Karpas-422 (cell line): ENCODE measurements at places on chromosomes 4 and X. TPM values are rescaled to one million over a fixed set of nuclear protein-coding genes. Genes with fewer than 3 reads are reported as not detected.

TMEM184C gene
- total RNA-seq: 34.1 and 47.0 TPM in 2 replicates

GBA3 gene
- not detected in 2 replicates for total RNA-seq

ZNF182 gene
- 4.8 and 6.4 TPM in 2 replicates for total RNA-seq

HEPH gene
- total RNA-seq: not detected in 2 replicates

TEX11 gene
- not detected in 2 replicates for total RNA-seq

FAM53A gene
- total RNA-seq: 1.5 and 3.6 TPM in 2 replicates

CXorf51A gene
- total RNA-seq: not detected in 2 replicates

GRCh38 chr4:26861434-26862186, 969 bp downstream of the STIM2 start:
- DNase-seq: peak; percentile 99

- DNase-seq: no peak
Measured at GRCh38 chrX:123424546-123424945, 240.5 kb downstream of the GRIA3 start.

- no peak for DNase-seq
Measured at GRCh38 chr4:186621959-186622553, 66.7 kb upstream of the MTNR1A start.

GRCh38 chr4:7771056-7771455, 168.6 kb downstream of the AFAP1 start:
- no peak for DNase-seq

DNA sequence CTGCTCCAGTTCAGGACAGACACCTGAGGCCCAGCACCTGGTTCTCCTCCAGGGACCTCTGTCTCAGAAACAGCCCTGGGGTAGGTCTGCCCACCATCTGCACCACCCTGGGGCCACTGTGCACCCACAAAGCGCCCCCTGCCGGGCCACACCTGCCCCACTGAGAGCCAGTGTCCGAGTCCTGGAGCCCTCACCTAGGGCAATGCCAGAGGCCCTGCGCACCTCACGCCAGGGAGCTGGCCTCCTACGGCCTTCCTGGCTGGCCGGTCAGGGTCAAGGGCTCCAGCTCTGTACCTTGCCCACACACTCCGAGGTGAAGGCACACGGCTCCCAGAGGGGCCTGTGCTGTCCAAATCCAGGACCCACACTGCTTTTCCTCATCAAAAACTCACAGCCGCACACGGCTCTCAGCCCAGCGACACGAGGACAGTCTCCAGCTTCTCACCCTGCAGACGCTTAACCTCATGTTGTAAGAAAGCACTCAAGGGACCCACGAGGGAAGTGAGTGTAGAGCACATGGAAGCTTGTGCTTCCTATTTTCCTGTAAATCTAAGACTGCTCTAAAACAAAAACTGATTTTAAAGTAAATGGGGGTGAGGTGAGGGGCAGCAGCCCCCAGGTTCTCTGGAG, 5.4 kb downstream of the CTBP1 start:
- peak; percentile 65 for DNase-seq

GRCh38 chr4:185885604-185886003, 73.6 kb upstream of the SORBS2 start:
- DNase-seq: no peak

DNA sequence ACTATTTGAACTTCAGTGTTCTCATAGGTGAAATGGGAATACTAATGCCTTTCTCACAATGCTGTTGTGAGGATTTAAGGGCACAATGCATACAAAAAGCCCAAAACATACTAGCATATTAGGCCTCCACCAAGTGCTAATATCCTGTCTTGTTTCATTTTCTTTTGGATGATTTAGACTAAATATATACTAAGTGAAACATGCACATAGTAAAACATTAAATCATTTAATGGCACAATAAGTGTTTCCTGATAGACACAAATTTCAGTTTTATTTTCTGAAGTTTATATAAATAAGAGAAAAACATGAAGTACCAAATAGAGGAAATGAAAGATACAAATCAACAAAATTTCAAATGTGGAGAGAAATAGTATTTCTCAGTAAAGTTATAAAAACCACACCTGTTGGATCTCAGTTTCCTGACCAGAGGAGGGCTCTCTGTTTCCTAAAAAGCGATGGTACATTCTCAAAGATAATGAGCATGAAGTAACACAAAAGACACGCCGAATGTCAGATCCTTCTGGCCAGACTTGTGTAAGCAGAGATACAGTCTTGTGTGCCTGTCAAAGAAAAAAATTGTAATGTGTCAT, 25.1 kb downstream of the DDX60 start:
- DNase-seq: no peak

DNA sequence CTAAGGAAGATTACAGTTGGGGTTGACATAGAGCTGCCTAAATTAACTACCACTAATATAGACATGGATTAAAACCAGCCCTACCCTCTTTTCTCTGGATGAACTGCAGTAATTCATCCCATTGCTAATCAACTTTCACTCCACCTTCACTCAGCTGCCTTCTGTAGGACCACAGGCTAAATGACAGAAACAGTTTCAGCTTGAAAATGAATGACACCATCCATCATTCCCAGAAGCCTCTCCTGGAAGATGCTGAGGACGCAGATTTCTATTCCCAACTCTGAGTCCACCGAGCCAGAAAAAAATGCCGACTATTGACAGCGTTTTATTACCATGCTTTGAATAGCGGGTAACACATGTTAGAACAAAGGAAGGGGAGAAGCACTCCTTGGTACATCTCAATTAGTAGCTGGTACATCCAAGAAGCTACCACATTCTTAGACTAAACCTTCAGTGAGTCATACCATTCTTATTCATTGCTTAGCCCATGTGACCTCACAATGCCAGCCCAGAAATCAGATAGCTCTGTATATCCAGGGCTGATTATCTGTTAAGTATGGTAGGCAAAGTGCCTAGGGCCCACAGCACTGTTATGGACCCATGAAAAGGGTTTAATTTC, 25.3 kb downstream of the DCX start:
- DNase-seq: no peak

- DNase-seq: no peak
Measured at GRCh38 chrX:63747331-63747730, 37.7 kb downstream of the ARHGEF9 start.

- DNase-seq: no peak
Measured at GRCh38 chrX:30309139-30309571, at the start of gene NR0B1. Gene NR0B1 (minus strand): TSS chrX:30309390. CDS start chrX:30309363, 27 bp downstream.

DNA sequence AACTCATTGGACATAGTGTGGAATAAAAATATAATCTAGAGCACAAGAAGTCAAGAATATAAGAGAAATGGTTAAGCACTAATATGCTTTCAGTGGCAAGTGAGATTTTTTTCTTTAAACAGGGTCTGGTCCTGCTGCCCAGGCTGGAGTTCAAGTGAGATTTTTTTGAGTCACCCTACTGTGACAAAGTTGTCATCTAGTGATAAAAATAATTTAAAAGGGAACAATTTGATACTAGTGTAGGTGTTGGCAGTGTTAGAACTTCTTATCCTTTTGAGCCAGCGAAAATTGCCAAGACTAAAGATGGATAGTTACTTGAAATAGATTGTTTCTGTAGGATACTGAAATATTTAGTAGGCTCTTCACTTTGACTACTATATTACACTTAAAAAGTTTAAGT, 67.9 kb upstream of the TECRL start:
- no peak for DNase-seq

GRCh38 chrX:48530736-48531135, 8.8 kb upstream of the TBC1D25 start:
- no peak for DNase-seq

GRCh38 chr4:74884266-74884665, 48.6 kb upstream of the PARM1 start:
- no peak for DNase-seq

DNA sequence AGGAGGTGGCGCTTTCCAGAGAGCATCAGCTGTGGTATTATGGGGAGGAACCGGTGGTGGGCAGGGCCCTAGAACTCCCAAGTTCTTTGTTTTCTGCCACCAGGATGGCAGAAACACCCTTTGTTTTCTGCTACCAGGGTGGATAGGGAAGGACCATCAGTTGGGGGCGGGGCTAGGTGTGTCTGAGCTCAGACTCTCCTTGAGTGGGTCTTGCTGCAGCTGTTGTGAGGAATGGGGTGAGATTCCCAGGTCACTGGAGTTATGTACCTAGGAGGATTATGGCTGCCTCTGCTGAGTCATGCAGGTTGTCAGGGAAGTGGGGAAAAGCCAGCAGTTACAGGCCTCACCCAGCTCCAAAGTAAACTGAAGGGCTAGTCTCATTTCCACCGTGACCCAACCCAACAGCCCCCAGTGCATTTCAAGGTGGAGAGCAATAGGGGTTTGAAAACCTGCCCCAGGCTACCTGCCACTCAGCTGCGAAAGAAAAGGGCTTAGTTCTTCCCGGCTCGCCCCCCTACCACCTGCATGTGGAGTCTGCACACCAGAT, 167.8 kb upstream of the FAM241A start:
- no peak for DNase-seq

DNA sequence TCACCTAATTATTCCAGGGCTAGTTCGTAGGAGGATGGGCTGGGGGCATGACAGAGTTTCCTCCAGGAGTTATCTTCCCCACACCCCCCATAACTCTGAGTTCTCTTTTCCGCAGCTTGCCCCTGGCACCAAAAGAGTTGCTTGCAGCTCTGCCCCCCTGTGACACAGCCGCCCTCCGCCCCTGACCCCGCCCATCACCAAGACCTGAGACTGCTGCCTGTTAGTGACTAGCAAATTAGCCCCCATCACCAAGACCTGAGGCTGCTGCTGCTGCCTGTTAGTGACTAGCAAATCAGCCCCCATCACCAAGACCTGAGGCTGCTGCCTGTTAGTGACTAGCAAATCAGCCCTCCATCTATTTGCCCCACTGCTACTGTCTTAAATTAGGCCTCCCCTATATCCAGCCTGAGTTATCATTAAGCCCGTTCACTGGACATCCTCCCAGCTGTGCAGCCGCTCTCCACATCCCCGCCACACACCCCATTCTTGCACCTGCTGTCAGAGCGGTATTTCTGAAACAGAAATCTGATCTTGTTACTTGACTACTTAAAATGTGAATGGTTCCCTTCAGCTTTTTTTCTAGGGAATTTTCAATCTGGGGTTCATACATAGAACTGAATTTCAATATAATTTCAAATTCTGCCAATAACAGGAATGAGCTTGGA, 1.5 kb upstream of the PAPSS1 start:
- peak; percentile 77 for DNase-seq

- DNase-seq: no peak
Measured at GRCh38 chr4:186739802-186740434, 16.3 kb upstream of the FAT1 start.

- no peak for DNase-seq
Measured at GRCh38 chr4:39319676-39320075, 46.5 kb downstream of the RFC1 start.

GRCh38 chrX:110006821-110007375, 4.0 kb downstream of the TMEM164 start:
- no peak for DNase-seq

DNA sequence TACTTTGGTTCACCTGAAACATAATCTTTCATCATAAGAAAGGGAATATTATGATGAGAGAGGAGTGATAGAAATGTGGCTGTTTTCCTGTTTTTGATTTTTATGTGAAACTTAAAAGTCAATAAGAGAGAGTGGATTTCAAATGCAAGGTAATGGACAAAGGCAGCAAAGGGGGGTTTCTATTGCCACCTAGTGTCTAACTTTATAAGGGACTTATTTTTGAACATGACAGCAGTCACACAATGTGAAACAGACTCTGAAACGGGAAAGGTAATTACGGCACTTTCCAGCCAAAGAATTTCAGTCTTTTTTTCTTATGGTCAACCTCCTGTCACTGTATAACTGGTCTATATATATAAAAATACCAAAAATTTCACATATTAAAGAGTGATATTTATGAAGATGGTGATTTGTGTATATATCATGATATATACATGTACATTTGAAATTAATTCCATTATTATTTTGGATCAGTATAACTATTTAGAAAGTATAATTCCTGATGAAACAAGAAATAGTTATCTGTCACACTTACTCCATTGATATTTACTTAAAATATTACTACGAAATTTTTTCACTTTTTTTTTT, 127.1 kb downstream of the FBXO8 start:
- peak; percentile 55 for DNase-seq

- no peak for DNase-seq
Measured at GRCh38 chr4:137644201-137644600, 111.9 kb upstream of the PCDH18 start.

- DNase-seq: no peak
Measured at GRCh38 chr4:156945532-156945931, 26.1 kb downstream of the PDGFC start.

- no peak for DNase-seq
Measured at GRCh38 chrX:97876697-97877407, 993.1 kb downstream of the RPA4 start.

DNA sequence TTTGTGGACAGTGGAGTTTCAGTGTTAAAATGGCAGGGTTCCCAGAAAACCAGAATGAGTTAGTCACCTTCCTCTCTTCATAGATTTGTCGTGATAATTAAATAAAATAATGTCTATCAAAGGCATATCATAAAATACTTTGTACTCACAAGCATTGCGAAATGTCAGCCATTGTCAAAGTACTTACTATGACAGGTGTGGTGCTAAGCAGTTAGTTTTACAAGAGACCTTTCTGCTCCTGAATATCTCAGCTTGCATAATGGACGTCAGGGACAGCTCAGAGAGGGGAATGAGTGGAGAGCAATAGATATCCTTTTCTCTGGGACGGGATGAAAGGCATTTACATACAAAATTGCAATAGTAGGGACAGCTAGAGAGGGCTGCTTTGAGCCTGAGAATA, 560.9 kb downstream of the KCNIP4 start:
- DNase-seq: no peak

DNA sequence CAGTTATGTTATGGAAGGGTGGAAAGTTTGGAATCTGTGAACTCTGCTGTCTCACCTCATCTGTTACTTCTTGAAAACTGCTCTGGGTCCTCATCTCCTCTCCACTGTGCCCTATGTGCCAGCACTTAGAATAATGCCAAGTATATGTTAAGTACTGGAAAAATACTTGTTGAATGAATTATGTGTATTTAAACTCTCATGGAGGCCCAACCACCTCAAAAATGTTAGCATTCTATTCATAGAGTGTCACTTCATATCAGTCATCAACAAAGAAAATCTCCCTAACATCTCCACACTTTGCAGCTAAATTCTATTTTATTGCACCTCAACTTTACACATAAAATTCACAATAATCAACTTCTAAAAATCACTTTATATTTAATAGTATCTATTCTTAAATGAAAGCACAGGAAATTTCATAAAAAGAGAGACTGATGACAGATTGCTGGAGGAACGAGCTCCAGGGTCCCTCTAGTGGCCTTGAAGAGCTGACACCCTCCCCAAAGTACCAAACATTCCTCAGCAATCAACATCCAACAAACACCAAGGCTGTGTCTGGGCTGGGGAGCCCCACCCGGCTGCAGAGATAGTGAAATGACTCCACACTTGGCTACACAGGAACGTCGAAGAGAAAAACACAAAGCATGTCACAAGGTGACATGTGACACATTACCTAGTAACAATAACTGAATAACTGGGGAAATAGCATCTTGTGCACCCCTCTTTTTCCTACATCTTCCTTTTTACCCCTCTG, 45.8 kb downstream of the SLC39A8 start:
- DNase-seq: peak; percentile 76

GRCh38 chr4:155653052-155653451, 13.6 kb upstream of the GUCY1A1 start:
- no peak for DNase-seq

GRCh38 chr4:7701866-7702649, 237.6 kb downstream of the AFAP1 start:
- DNase-seq: no peak

- DNase-seq: no peak
Measured at GRCh38 chr4:154277172-154277571, 214.4 kb downstream of the DCHS2 start.
